KG1 (cell line): ENCODE measurements at places on chromosomes 7 and 10.

DNA sequence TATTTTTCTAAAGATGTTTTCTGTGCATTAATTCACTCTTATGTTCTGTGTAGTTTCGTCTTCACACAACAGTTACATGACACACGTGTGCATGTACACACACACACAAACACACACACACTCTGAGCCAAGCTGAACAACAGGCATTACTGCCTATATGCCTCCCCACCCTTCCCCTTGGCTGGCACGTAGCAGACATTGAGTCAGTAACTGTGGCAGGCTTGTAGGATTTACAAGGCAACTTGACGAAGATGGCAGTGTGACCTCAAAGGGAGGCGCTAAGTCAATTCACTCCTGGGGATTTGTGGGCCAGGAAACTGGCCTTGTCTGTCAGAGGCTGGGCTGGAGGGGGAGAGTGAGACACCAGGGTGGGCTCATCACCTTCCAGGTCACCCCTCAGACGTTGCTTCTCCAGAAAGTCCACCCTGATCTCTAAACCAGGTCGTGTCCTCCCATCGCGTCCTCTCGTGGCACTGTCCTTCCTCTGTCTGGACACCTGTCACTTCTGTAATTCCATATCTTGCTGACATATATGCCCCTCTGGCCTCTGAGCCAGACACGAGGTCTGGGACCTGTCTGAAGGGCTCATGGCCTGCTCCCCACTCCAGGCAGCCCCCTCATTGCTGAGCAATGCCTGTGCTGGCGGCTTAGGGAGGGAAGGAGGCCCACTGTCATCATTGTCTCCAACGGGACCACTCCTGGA lies 41.1 kb upstream of the INPP5A start:
- DNase-seq: no peak

- DNase-seq: no peak
Measured at GRCh38 chr10:11516431-11516746, 95.1 kb downstream of the USP6NL start.

DNA sequence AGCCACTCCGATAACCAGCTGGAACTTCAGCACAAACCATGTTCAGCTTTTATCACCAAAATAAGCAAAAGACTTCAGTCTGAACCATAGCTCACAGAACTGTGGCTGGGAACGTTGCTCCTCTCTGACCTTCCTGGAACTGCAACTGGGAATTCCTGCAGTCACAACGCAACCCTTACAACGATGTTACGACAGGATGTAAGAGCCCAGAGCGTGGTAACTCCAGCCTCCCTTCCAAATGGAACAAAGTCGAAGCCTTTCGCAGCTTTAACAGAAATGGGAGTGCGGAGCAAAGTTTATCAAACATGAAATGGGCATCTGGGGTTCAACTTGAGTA lies 162.6 kb downstream of the ADAM12 start:
- DNase-seq: no peak

DNA sequence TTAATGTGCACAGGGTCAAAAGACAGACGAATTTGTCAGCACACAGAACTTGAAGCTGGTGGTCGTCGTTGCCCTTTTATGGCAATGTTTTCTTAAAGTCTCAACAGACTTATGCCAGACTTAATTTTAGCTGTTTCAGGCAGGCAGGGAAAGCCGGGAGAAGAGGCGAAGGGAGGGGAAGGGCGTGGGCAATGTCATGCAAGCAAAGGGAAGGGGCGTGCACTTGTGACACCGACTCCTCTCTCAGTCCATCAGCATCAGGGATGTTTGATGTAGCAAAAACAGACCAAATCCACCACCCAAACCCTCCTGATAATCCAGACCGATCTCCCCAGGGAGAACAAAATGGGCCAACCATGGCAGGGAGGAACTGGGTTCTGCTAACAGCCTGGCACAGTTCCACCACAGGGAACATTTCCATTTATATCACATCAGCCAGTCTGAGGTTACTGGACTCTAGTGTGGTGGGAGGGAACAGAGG lies 118.1 kb upstream of the RHEB start:
- DNase-seq: no peak

DNA sequence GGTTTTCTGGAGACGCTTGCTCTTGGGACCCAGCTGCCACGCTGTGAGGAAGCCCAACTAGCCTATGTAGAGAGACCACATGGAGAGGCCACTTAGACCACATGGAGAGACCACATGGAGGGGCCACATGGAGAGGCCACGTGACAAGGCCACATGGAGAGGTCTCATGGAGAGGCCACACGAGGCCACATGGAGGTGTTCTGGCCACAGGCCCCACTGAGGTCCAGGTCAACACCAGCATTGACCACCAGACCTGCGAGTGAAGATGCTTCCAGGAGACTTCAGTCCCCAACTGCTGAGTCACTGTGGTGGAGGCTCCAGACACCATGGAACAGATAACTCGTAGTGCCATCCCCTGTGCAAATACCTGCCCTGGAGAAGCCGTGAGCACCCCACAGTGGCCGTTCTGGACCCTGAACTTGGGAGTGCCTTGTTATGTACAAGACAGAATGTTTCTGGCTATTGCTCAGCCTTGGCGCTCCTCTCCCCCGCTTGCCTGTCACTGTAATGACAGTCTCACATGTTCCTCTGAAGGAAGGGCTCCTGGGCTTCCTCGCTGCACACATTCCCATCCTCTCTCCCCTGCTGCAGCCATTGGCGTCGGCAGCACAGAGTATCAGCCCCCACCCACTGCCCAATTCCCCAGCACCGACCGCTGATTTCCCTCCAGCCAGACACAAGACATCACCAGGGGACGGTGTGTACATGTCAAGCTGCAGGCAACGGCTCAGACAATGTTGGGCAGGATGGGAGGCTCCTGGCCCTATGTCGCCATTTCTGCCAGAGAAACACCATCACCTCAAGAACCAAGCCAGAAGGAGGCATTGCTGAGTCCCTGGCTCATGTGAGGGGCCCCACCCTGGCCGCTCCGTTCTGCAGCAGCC lies 49.0 kb upstream of the TNRC18 start:
- no peak for DNase-seq

DNA sequence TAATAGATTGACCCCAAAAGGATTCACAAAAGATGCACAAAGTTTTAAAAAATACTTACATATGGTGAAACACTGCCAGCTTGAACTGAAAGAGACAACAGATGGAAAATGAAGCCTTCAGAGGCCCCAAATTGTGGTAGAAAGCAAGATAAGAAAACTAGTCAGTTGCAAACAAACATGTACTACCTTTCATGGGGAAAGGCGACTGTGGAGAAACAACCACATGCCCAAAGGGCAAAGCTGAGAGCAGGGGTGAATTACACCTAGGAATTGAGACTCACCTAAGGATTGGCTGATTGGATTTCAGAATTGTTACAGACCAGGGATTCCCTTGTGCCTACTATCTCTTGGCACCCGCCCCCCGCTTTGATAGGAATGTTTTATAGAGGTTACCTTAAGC lies 13.1 kb downstream of the EPC1 start:
- no peak for DNase-seq

DNA sequence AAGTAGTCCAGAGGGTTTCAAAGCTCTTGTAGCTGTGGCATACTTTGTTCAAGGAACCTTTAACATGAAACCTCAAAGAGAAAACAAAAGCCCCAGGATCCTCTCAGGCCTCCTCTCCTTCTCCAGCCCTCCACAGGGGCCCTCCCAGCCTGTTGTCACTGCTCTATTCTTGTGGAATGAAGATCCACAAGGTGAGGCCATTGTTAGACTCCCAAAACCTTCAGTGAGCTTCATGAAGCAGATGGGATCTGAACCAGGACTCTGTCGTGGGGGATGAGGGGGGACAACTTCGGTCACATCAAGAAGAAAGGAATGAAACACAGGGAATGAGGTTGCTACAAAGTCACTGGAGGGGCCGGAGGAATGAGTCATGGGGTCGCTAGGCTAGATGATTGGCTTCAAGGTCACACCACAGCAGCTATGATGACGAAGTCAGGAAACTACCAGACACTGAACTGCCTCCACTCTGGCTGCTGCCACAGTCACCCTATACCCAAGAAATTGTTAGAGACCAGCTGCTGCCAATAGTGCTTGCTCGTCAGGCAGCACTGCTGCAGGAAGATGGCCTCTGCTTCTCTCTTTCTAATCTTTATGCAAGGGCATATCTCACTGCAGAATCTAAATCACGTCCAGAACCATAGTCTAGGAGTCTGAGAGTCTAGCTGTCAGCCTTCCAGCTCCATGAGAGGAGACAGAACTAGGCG lies 208.8 kb downstream of the HIBADH start:
- DNase-seq: no peak

- peak; percentile 40 for DNase-seq
Measured at GRCh38 chr7:73526896-73527821, 5.1 kb upstream of the BAZ1B start.

GRCh38 chr10:132616170-132616995 lies 78.8 kb downstream of the INPP5A start:
- DNase-seq: no peak

DNA sequence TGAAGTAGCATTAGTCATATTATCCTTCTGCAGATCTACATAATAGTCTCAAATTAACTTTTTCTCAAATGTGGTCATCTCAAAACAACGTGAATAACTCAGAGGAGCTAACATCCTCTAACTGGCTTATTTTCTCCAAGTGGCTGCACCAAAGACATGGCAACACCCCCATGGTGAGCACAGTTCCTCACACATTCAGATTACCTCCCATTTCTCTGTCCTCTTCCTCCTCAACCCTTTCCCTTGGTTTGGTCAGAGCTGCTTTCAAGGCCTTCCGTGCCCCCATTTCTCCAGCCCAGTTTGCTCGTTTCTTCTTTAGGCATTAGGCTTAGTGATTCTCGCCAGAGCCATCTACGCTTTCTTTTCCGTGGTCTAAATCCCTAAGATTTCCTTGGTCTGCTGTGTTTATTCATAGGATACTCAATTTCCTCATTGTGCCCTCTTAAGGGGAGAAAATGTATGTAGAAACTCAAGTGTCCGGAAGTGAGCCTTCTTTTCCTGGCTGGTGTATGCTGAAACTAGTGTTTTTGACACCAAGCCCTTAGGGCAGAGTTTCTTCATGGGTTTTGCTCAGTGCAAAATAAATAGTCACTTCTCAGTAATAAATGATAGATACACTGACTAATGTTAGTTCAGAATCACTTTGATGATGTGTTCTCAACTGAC lies 2.6 kb downstream of the MET start:
- no peak for DNase-seq

DNA sequence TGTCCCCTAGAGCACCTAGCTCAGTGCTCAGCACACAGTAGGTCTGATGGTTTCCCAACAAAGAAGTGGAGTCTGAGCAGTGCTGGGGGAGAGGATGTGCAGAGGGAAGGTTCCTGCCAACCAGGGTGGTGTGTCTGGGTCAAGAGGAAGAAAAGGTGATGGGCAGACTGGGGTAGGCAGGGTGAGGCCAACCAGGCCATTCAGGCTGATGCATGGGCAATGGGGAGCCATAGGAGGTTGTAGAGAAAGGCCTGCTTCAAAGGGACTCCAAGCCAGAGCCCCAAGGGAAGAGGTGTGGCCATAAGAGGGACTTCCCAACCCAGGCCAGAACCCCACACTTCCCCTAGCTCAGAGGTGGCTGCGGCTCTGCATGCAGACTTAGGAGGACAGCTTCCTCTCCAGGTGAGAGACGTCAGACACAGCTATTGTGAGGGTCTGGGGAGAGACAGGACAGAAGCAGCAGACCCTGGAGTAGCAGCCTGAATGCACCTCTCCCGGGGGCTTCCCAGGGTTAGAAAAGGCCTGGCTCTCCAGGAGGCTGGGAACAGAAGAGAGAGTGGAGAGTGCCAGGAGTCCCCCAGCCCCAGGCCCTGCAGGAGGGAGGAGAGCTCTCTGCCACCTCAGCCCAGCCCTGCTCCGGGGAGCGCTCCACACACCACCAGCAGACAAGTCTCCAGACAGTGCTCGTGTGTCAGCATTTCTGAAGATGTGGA lies 87.4 kb upstream of the ZMIZ1 start:
- no peak for DNase-seq

DNA sequence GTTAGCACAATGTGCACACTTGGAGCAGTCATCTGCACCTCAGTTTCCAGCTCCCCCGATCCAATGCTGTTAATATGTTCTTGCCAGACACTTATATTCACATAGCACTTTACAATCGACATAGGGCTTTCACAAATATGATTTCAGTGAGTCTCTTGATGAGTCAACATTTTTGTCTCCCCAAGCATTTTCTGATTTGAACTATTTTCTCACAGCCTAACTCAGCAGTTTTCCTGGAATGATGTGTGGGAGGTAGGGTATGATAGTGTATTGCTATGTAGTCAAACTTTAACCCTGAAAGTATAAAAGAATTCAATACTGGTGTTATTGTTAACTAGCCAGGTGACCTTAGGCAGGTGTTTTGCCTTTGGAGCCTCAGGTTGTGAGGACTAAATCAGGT lies 82.5 kb upstream of the LRGUK start:
- DNase-seq: no peak

GRCh38 chr10:53899463-53900160 lies 901.4 kb downstream of the PCDH15 start:
- DNase-seq: no peak

- no peak for DNase-seq
Measured at GRCh38 chr7:39217783-39218182, 240.1 kb downstream of the POU6F2 start.

DNA sequence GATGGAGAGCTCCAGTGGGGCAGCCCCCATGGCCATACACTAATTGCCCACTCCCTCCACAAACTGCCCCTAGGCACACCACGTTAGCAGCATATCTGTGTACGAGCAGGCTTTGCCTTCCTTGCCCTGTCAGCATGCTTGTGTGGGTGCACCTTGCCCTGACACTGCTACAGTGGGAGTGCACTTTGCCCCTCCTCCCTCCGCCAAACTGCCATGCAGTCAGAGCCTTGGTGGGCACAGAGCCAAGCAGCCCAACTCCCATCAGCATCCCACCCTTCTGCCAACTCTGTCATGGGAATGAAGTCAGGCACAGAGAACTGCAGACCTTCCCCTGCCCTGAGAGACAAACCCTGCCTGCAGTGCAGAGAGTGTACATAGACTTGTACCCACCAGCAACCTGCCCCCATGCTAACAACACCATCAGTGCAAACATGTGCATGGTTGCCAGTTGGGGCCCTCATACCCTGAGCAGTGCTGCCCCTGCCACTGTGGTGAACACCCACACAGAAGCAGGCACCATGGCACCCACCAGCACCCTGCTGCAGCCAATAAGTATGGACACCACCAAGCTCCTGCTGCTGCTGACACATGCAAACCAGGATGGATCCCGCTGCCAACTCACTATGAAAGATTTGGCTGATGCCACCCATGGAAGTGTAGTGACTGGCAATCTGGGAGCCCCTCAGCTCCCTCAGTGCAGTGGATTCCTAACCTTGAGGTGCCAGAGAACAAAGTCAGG lies 1197.7 kb upstream of the CELF2 start:
- DNase-seq: no peak

- DNase-seq: no peak
Measured at GRCh38 chr10:88986549-88987242, 3.9 kb upstream of the FAS start.

DNA sequence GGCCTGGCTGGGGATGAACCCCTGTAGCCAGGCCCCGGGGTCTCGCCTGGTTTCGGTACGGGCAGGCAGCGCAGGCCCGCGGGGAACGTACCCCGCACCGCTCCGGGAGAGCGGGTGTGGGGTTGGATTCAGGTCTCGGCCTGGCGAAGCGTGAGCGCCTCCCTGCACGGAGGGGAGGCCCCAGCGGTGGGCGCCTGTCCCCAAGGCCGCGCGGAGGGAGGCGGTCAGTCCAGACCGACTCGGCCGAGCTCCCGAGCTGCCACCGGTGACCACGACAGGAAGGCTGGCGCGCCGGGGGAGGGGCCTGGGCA lies 378 bp upstream of the INPP5F start:
- no peak for DNase-seq

- no peak for DNase-seq
Measured at GRCh38 chr7:69665369-69665768, 67.1 kb downstream of the AUTS2 start.

GRCh38 chr10:86951184-86951761 lies 6.1 kb downstream of the MMRN2 start:
- no peak for DNase-seq
